ENCODE measurements at places on chromosomes 13 and 19.

GRCh38 chr13:28558567-28558966 lies 63.6 kb upstream of the FLT1 start:
- DNase-seq: no peak

DNA sequence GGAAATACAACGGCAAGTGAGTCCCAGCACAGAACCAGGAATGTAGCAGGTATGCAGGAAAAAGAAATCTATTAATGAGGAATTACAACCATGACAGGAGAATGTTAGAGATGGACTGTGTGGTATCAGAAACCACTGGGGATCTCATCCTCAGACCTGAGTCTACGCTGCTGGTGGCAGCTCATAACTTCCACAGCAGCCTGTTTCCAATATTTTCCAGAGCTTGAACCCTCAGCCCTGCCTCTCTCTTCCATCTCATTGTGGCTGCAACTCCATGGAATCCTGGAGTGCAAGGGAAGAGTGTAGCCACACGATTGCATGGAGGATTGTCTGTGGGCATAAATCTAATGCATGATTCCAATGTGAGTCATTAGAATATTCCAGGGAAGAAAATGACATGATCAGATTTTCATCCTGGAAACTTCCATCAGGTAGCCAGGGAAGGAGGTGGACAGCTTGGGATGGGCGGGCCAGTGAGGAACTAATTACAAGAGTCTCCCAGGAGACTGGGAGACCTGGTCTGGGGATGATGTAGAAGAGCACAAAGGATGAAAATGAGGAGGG lies 14.9 kb downstream of the PLA2G4C start:
- DNase-seq: no peak

GRCh38 chr19:30924670-30925069 lies 424.6 kb downstream of the TSHZ3 start:
- DNase-seq: no peak

DNA sequence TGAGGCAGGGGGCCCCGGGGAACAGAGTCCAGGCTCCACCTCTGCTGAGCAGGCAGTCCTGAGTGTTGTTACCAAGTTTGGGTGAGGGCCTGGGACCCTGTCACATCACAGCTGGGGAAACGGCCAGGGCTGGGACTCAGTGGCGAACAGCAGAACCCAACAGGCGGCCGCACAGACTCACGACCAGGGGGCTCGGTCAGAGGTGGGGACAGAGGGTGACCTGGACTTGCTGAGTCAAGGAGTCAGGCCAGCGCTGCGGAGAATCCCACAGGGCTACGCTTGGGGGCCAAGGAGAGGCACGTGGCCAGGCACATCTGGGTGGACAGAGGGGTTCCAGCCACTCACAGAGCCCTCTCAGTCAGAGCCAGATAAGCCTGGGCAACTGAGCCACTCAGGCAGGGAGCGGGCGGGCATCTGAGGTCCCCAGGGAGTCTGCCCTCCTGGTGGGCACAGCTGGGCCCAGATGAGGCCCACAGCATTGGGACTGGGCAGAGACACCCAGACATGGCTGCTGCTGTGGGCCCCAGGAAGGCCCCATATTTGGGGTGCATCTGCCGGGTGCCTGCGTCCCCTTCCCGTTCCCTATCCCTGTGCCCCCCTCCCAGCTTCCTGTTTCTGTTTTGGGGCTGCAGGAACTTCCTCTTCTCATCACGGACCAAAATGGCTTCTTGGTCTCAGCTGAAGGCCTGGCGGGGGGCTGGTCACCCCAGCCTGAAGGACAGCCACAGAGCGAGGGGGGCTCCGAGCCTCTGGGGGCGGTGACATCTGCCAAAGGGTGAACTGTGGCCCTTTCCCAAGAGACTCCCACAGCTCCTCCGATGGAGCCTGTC lies 34.0 kb downstream of the CEBPA start:
- DNase-seq: no peak

DNA sequence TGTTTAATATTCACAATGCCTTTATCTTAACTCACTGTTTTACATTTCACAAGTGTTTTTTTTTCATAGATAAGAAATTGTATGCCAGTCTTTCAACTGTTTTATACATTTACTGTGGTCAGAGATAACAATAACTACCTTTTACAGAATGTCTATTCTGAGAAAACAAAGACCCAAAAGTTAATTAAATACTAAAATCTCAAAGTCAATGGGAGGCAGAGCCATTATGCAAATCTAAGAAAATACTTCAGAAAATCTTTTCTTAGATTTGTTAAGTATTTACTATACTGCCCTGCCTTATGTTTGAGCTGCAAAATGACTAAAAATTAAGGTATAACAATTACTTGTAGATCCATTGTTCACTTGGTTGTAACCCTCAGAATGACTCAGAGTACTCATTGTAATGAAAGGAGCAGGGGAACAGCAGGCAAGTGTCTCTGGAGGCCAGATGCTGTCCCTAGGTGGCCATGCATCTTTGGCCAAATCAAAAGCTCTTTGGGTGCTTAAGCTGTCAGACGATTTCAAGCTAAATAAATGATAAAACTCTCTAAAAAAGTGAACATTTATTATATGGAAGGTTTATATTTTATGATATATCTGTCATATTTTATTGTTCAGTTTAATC lies 770.1 kb upstream of the PCDH20 start:
- no peak for DNase-seq

GRCh38 chr13:30742901-30743300 lies 7.6 kb downstream of the ALOX5AP start:
- DNase-seq: no peak

DNA sequence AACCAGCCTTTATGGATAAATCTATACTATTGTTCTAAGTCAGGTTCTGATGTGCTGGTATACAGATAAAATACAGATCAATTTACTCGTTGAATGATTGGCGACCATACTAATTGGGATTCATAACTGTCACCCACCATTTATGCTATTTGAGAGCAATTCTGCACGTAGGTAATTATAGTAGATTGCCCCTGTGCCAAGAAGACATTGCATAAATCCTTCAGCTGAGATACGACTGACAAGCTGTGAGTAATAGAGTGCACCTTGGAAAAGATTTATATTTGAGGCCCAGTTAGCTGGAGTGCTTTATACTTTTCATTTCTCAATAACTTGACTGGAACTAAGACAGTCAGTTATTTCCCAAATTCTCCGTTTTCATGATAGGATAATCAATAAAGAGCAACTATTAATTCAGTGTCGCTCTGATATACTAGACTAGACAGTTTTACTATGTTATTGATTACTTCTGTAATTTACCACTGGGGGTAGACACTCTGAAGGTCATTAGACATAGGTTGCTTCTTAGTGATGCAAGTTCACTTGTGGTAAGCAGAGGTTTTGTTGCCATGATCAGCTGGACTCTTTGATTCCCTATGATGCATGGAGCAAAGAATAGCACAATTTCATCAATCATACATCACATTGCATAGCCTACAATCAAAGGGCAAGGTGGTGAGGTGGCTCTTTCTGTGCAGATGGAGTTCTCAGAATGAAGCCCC lies 536.3 kb downstream of the GPC6 start:
- DNase-seq: no peak

GRCh38 chr13:74134777-74135325 lies 647 bp upstream of the KLF12 start:
- DNase-seq: no peak

- DNase-seq: peak; percentile 10
Measured at GRCh38 chr13:98508280-98508679, 68.6 kb downstream of the STK24 start.

- DNase-seq: no peak
Measured at GRCh38 chr13:66795636-66796035, 434.5 kb downstream of the PCDH9 start.

GRCh38 chr13:20394169-20394501 lies 131.5 kb downstream of the CRYL1 start:
- DNase-seq: no peak

DNA sequence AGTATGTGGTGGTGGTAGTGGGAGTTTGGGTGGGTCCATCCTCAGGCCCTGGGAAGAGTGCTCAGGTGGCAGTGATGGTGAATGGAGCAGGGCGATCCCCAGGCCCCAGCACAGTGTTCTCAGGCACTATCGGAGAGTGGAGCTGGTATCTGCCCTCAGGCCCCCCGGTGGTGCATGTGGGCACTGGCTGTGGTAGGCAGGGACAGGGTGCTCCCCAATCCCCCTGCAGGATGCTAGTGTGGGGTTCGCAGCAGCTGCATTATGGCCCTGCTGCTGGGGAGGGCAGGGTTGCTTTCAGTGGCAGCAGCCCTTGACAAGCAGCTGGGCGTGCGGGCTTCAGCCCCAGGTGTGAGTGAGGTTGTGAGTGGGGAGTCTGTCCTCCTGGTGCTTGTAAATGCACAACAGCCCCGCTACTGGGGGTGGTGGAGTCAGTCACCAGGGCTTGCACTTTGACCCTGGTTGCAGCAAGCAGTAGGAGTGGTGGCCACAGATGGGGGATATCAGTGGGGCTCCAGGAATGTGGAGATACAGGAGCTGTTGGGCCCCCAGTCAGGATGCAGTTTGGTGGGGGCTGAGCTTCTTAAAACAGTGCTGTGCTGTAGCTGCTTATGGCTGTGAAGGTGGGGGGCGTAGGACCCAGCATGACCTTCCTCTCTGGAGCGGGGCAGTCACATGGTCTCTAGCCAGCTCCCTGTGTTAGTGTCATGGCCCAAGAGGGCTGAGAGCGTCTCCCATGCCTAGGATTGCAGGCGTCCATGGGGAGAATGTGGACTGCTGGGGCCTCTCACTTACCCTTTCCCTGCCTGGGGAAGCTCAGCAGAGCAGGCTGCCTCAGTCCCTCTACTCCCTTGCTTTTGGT lies 38.7 kb upstream of the ARHGEF7 start:
- no peak for DNase-seq

GRCh38 chr19:15455996-15456395 lies 6.2 kb upstream of the WIZ start:
- no peak for DNase-seq

DNA sequence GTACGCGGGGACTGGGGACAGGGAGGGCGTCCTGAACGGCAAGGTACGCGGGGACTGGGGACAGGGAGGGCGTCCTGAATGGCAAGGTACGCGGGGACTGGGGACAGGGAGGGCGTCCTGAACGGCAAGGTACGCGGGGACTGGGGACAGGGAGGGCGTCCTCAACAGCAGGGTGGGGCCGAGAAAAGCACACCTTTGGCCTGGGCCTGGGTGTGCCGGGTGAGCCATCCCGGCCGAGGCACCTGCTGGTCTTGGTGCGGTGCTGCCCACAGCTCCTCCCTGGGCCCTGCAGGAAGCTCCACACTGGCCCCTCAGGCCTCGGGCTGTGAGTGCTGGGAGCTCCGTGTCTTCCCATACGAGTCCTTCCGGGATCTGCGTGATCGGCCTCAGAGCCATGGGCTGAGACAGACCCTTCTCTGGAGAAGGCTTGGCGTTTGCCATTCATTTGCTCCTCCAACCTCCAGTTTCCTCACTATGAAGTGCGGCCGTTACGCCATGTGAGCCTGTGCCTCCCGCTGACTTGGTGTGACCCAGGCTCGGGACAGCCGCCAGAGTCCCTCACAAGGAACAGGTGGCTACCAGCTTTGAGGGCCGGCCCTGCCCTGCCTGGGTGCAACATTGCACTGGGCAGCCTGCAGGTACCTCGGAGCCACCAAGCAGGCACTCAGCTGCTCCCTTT lies 7.8 kb upstream of the ZNF554 start:
- DNase-seq: no peak

- DNase-seq: no peak
Measured at GRCh38 chr19:1901940-1902404, 3.2 kb upstream of the ADAT3 start.

GRCh38 chr19:16544473-16545231 lies 2.4 kb upstream of the CHERP start:
- no peak for DNase-seq

DNA sequence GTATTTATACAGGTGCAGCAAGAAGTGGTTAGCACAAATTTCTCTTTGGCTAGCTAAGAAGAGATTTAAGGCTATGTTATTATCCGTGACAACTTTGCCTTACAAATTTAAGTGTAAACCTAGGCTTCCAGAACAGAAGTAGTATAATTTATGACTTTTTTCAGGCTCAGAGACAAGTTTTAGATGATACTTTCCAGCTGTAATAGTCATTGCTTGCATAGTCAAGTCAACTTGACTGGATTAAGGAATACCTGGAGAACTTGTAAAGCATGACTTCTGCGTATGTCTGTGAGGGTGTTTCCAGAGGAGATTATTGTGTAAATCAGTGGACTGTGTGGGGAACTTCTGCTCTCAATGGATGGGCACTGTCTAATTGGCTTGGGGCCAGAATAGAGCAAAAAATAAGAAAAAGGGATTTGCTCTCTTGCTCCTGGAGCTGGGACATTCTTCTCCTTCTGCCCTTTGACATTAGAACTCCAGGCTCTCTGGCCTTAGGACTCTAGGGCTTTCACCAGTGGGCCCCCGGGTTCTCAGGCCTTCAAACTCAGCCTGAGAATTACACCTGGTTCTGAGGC lies 33.0 kb downstream of the CYSLTR2 start:
- no peak for DNase-seq

DNA sequence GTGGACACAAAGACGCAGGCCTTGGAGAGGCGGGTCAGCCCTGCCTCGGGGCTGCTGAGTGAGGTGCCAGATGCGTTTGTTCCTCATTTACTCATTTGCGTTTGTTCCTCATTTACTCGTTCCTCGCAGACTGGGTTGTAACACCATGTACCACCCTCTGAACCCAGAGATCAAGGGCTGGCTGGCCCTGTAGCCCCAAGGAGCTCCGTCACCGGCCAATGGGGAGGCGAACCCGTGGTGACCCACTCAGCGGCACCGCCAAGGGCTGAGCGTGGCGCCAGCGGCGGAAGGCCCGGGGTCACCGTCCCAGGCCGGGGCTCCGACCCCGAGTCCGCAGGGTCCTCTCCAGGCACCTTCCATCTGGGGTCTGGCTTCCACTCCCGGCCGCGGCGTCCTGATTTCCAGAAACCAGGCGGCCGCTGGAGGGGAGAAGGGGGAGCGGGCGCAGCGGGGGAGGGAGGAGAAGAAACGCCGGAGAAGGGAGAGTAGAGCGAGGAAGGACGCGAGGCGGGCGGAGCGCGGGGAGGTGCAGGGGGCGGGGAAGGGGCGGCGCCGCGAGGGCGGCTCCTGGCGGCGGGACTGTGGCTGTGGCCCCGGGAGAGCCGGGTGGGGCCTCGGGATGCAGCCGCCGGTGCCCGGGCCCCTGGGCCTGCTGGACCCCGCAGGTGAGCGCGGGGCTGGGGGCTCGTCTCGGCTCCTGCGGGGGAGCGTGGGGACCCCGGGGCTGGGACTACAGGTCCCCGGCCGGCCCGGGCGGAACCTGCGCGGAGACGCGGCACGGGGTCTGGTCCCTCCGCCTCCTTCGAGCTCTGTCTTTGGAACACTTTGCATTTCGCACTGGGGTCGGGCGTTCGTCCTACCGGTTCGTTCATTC lies at the start of gene TMEM255B:
TSS of gene TMEM255B (plus strand) at position 576 of the 874 bp plus-strand sequence. CDS start at position 620, 44 bp downstream.
- DNase-seq: no peak

- DNase-seq: no peak
Measured at GRCh38 chr19:38705197-38706019, 38.9 kb downstream of the CAPN12 start.

DNA sequence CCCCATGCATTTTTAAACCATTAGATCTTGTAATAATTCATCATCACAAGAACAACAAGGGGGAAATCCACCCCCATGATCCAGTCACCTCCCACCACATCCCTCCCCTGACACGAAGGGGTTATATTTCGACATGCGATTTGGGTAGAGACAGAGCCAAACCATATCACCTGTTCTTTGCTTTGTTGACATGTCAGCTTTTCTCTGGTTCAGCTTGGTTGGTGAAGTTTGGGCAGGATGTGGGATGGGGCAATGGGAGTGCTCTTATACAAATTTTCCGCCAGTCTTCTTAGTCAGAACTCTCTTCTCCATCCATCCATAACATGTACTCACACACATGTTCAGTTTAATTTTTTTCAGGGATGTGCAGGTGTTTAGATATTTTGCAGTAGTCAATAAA lies 12.9 kb downstream of the TPP2 start:
- DNase-seq: no peak

All from HS-5 (cell line).